ENCODE measurements at places on chromosomes 3 and 15. TPM values are rescaled to one million over a fixed set of nuclear protein-coding genes. Genes with fewer than 3 reads are reported as not detected.

DNA sequence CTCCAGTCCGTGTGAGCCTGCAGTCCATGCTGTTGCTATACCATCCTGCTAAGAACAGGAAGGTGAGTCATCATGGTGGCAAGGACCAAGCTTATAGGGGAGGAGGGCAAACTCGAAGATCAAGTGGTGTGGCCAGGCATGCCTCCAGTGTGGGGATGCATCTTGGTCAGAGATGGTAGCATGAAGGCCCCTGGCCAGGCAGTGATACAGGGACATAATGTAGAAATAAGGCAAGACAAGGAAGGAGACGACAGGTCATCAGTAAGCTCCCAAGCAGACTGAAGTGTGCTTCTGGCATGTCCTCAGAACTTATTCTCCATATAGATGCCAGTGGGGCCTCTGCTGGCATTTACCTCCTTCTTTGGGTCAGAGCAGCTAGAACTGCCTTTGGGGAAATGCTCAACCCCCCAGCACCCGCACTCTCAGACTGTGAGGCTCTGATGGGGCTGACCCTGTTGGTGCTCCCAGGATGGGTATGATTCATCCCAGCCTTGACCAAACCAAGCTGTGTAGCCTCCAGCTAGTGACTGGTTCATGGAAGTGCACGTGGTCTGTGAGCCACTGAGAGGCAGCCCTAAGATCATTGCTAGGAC lies 52.5 kb upstream of the ATP2B2 start:
- H3K4me3 ChIP-seq, result no peak overlapping the region
- DNase-seq, result peak; percentile 37
- H3K36me3 ChIP-seq, result no peaks in the 10 kb centered on the region
- H3K4me1 ChIP-seq, result no peaks in the 10 kb centered on the region
- H3K27me3 ChIP-seq, result peaks cover 4% of the 10 kb centered on the region
- H3K27ac ChIP-seq, result no peak overlapping the region

Gene PP2D1
- total RNA-seq, result not detected

DNA sequence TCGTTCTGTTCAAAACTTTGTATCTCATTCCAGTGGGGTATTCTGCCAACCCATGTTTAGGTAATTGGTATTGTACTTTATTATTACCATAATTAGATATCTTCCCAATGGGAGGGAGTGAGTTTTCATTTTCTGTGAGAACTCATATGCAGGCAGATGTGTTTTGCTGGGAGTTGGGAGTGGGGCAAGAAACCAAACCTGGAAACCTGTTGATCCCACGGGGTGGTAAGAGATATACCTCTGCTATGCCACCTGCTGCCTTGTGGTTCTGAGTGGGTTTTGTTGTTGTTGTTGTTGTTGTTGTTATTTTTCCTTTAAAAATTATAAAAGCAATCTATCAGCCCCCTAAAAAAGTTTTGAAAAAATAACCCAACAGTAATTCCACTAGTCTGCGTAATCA lies 32.1 kb downstream of the ZNF592 start:
- no peak overlapping the region for H3K4me3 ChIP-seq
- no peak for DNase-seq
- H3K36me3 ChIP-seq, result peaks cover 34% of the 10 kb centered on the region
- H3K27ac ChIP-seq, result no peak overlapping the region

DNA sequence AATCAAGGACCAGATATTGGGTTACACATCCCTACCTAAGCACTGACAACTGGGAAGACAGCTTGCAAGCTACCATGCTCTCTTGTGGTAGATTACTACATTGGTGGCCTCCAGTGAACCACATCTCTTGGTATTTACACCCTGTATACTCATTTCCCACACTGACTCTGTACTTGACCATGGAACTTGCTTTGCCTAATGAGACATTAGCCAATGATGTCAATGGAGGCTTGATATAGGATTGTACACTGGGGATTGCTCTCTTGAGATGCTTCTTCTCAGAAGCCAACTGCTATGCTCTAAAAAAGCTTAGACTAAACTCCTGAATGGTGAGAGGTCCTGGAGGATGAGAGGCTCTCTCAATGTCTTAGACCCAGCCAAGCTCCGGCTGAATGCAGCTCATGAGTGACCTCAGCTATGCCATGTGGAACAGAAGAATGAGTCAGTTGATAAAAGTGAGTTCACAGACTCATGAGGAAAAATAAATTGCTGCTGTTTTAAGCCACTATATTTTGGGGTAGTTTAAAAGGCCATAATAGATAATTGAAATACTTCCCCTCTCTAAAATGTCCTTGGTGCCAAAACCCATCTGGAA lies 61.5 kb upstream of the GALNT15 start:
- no peaks in the 10 kb centered on the region for H3K27me3 ChIP-seq
- peaks cover 15% of the 10 kb centered on the region for H3K4me1 ChIP-seq
- peak; percentile 90 for DNase-seq
- no peaks in the 10 kb centered on the region for H3K36me3 ChIP-seq
- peak overlapping the region; percentile 82 for H3K27ac ChIP-seq

GRCh38 chr3:193640165-193640715 lies 47.2 kb downstream of the OPA1 start:
- peak overlapping the region; percentile 67 for H3K27ac ChIP-seq
- H3K4me1 ChIP-seq, result peaks cover 3% of the 10 kb centered on the region
- H3K27me3 ChIP-seq, result no peaks in the 10 kb centered on the region

Gene MAP4
- total RNA-seq, result 80.5 TPM

DNA sequence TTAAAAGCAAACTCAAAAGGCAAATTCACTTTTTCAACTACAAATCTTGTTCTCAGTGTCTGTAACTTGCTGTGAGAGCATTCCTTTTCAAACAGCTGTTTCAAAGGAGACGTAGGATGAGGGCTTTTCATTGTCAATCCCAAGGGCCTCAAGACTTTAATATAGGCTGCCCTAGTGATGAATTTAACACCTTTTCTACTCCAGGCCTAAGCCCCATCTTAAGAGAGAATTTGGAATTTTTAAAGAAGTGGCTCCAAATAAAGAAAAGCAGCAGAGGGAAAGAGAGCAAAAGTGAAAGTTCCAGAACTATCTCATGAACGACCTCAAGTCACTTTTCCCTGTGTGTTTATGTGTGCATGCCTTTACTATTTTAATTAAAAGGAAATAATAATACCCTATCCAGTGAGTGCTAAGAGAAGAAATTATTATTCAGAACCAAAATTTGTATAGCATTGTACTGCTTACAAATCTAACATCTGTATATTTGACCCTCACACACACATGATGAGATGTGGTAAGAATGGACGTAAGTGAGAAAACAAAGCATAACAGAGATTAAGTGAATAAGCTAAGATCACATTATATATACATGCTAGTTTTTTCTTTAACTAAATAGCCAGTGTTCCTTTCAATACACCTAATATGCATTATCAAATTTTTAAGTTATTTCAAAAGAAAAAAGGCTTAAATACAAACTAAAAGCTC lies 196.4 kb downstream of the VGLL3 start:
- peak; percentile 59 for DNase-seq
- H3K27ac ChIP-seq, result peak overlapping the region; percentile 85
- H3K36me3 ChIP-seq, result no peaks in the 10 kb centered on the region
- peaks cover 5% of the 10 kb centered on the region for H3K4me1 ChIP-seq
- no peaks in the 10 kb centered on the region for H3K27me3 ChIP-seq

DNA sequence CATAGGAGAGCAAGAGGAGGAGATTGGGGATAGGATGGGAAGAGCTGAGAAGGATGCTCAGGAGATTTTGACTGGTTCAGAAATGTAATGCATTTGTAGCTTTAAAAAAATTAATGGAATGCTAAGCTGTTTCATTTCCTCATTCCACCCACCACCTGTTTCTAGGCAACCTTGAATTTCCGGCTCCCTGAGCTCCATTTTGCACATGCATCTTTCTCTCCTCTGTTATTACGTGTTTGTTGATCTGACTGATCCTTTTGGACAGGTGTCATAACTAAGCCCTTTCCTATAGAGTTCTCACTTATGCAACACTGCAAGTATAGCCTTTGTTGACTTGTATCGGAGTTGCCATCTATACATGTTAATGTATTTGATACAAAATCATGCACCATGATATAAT lies 4.3 kb downstream of the TMPRSS7 start:
- no peaks in the 10 kb centered on the region for H3K27me3 ChIP-seq
- DNase-seq, result peak; percentile 22
- peaks cover 1% of the 10 kb centered on the region for H3K4me1 ChIP-seq
- no peaks in the 10 kb centered on the region for H3K36me3 ChIP-seq
- no peak overlapping the region for H3K27ac ChIP-seq

DNA sequence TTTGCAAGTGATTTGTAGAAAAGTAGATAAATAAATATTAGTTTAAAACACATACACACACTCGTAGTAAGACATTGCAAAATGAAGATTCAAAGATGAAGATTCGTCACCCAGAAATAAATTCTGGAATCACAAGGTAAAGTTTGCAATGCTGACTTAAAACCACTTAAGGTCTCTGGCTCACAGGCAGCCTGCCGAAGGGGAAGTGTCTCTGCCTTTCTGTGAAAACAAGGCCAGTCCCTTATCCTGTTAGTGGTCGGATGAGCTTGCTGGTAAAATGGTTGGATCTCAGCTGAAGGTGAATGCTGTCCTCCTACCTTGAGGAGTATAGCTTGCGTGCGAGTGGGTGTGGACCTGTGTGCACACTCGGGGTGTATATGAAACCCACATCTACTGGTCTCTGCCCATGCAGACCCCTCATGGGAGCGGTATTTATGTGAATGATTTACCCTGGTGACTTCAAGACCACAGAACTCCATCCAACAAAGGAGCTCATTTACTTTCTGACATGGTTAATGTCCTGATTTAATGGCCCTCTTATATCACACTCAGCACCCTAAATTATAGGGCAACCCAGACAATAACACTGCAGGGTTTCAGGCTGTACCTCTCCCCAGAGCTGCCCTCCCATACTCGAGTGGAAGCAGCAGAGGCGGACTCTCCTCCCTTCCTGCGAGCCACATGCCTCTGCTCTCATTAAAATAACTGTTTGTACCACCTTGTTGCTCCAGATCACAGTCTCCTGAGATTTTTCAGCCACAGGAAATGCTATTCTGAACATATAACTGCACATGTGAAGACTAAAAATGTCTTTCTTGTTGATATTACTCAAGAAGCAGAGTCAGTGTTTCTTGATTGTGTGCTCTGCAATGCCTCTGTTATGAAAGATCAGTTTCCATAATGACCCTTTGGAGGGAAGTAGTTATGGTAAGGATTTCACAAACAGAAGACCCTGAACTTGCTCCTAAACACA lies 45.9 kb upstream of the ALDH1A3 start:
- H3K36me3 ChIP-seq, result no peaks in the 10 kb centered on the region
- DNase-seq, result no peak
- peaks cover 4% of the 10 kb centered on the region for H3K27me3 ChIP-seq
- 0 out of 2 replicates have a peak, but pooled peaks cover 2% of the 10 kb centered on the region for H3K4me1 ChIP-seq

Gene RNF111
- 20.1 TPM for total RNA-seq

- H3K36me3 ChIP-seq, result no peaks in the 10 kb centered on the region
- H3K4me1 ChIP-seq, result no peaks in the 10 kb centered on the region
- no peaks in the 10 kb centered on the region for H3K27me3 ChIP-seq
- no peak for DNase-seq
These were observed 50.8 kb downstream of the UNC13C start for GRCh38 chr15:54029081-54029480.

GRCh38 chr3:73667889-73668288 lies 43.1 kb upstream of the PDZRN3 start:
- H3K4me1 ChIP-seq, result peaks cover 6% of the 10 kb centered on the region
- H3K36me3 ChIP-seq, result no peaks in the 10 kb centered on the region
- H3K4me3 ChIP-seq, result no peak overlapping the region
- no peak overlapping the region for H3K27ac ChIP-seq
- no peak for DNase-seq

GRCh38 chr3:42134867-42135464 lies 43.8 kb downstream of the TRAK1 start:
- H3K36me3 ChIP-seq, result no peaks in the 10 kb centered on the region
- H3K27ac ChIP-seq, result no peak overlapping the region
- H3K4me1 ChIP-seq, result no peaks in the 10 kb centered on the region
- no peaks in the 10 kb centered on the region for H3K27me3 ChIP-seq
- no peak for DNase-seq

DNA sequence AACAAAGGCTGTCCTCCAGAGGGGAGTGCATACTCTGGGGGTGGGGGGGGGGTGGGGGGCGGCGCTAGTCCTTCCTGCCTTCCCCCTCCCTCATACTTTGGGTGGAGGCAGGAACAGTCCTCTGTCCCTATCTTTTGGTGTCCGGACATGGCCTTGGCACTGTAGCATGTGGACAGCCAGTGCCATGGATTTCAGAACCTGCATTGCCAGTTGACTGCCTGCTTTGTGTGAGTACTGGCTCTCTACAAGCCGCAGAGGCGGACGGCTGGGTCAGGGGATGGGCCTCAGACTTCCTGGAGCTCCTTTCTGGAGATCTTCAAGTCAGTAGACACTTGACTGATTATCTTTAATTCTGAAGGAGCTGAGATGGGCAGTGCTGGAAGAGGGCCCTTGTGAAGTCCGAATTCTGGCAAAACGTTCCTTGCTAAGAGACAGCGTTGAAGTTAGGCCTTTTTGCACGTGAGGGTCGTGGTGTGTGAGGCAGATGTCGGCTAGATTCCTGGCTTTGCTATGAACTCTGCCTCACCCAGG lies 2.5 kb downstream of the CLDN11 start:
- DNase-seq, result peak; percentile 44
- peaks cover 7% of the 10 kb centered on the region for H3K4me1 ChIP-seq
- peak overlapping the region; percentile 46 for H3K4me3 ChIP-seq
- peak overlapping the region; percentile 93 for H3K27ac ChIP-seq
- H3K36me3 ChIP-seq, result peaks cover 36% of the 10 kb centered on the region

Gene MKRN2OS
- not detected for total RNA-seq

GRCh38 chr3:107910713-107911259 lies 180.0 kb downstream of the CD47 start:
- no peaks in the 10 kb centered on the region for H3K4me1 ChIP-seq
- no peak overlapping the region for H3K27ac ChIP-seq
- H3K36me3 ChIP-seq, result no peaks in the 10 kb centered on the region
- no peak overlapping the region for H3K4me3 ChIP-seq
- H3K27me3 ChIP-seq, result peaks cover 5% of the 10 kb centered on the region

DNA sequence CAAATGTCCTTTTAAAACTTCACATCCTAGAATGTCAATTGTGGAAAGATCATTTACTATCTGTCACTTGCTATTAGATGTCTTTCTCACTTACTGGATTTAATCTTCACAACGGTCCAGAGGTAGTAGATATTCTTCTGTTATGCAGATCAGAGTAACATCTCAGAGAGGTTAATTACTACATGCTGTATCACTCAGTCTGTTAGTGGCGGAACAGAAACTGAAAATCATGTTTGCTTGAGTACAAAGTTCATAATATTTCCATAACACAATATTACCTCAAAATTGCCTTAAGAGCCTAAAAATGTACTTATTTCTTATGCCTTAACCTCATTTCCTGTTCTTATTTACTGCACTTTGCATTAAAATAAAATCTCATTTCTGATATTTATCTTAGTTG lies 28.6 kb upstream of the GPR149 start:
- H3K27ac ChIP-seq, result no peak overlapping the region
- no peak for DNase-seq
- H3K27me3 ChIP-seq, result no peaks in the 10 kb centered on the region
- no peaks in the 10 kb centered on the region for H3K36me3 ChIP-seq
- no peak overlapping the region for H3K4me3 ChIP-seq

Gene DNAH12
- total RNA-seq, result under 0.01 TPM

GRCh38 chr15:67199881-67200763 lies 54.3 kb downstream of the AAGAB start:
- H3K4me3 ChIP-seq, result no peak overlapping the region
- peak overlapping the region; percentile 42 for H3K27ac ChIP-seq
- peaks cover 23% of the 10 kb centered on the region for H3K4me1 ChIP-seq
- peak; percentile 76 for DNase-seq

Data from IMR-90 (cell line).